Central memory CD8-positive, alpha-beta T cell (primary cell): ENCODE measurements at places on chromosomes 2 and 18.

- DNase-seq, result no peak
Measured at GRCh38 chr2:113104054-113104611, 23.3 kb upstream of the IL1RN start.

DNA sequence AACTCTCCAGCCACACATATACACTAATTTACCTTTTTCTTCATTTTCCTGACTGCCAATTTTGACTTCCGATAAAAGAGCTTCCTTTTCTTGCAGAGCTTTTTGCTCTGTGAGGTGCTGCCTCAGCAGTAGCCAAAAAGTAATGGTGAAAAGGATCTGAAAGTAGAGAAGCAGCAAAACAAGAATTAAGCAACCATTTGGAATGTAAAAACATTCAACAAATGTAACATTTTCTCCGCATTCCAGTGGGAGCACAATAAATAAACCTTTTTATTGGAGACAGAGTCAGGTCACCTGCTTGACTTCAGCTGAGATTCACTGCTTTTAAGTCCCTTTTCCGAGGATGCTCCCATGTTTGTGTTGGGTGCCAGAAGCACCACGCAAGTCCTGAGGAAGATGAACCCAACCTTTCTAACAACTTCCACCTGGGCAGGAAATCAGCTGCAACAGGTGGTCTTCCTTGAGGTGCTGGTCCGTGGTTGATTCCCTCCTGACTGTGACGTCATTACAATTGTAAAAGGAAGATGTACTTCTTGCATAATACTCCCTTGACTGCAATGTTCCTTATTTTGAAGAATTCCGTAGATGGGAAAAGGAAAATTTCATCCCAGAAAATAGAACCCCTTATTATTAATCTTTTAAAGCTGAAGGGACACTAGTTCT, 265.5 kb downstream of the NAPG start:
- no peak for DNase-seq

- no peak for DNase-seq
Measured at GRCh38 chr18:48472610-48473009, 63.4 kb upstream of the ZBTB7C start.

DNA sequence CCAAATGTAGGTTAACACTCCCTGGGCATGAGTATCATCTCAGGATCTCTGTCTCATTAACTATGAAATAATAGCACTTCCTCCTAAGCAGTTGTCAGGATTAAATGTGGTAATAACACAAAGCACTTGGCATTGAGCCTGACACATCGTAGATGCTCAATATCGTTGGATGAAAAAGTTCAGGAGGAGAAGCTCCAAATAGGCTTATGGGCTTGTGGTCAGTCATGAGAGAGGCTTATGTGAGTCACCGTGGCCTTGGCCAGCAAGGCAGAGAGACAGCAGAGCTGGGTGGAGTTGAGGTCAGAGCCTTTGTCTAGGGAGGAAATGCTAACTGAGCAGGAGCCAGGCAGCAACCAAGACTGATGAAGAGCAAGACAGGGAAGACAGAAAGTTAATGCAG, 68.3 kb upstream of the PPM1B start:
- no peak for DNase-seq

DNA sequence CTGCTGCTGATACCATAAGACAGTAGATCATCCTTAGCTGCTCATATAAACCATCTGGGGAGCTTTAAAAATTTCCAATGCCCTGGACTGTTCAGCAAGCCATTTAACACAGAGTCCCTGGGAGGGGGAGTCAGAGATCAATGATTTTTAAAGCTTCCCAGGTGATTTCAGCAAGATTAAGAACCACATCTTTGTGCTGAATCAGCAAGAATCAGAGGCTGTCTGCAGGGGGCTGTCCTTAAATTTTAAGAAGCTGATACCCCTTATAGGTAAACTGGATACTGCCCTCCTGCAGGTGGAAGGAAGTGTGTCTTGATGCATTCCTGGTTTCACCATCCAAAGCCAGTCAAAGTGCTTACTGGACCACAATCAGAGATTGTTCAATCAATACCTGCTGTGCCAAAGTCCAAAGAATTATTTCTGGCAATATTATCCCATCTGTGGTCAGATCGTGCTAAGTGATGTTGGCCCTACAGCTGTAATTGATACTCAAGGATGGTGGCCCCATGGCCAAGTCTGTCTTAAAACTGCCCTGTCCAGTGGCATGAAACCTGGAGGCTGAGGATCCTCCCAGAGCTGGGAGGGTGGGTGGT, 72.2 kb downstream of the BCL2L11 start:
- no peak for DNase-seq

- DNase-seq, result no peak
Measured at GRCh38 chr2:115400940-115401339, 958.5 kb downstream of the DPP10 start.

- DNase-seq, result no peak
Measured at GRCh38 chr2:167264380-167264779, 376.1 kb downstream of the XIRP2 start.

- DNase-seq, result no peak
Measured at GRCh38 chr2:101294861-101295260, 13.6 kb downstream of the RNF149 start.

DNA sequence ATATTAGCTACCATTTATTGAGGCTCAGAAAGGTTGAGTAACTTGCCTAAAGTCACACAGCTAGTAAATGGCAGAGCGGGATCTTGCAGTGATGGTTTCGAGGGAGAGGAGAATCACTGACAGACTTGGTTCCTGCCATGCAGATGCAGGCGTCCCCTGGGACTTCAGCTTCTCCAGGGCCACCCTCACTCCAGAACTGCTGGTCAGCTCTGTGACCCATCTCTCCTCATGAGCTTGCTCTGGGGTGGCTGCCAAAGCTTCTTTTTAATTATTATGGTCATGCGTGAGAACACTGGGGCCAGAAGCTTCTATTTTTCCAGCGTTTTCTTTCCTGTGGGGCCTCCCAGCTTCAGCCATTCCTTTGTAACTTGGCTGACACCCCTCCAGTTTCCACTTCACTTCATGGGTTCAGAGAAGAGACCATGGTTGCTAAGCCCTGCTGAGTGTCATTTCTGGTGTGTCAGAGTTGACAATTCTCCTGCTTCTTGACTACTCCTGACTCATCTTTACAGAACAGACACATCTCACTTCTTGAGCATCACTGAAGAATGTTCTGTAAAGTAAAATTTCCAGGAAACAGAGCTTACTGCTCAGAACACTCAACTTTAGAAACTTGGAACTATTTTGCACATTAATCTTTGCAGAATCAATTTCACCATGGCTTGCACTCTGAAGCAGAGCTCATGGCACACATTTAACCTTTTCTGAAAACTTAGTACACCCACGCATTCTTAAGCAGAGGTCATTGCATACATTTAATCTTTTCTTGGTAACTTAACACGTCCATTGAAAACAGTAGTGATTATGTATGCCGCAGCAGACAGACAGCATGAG, 70.4 kb downstream of the IL1R2 start:
- DNase-seq, result no peak

DNA sequence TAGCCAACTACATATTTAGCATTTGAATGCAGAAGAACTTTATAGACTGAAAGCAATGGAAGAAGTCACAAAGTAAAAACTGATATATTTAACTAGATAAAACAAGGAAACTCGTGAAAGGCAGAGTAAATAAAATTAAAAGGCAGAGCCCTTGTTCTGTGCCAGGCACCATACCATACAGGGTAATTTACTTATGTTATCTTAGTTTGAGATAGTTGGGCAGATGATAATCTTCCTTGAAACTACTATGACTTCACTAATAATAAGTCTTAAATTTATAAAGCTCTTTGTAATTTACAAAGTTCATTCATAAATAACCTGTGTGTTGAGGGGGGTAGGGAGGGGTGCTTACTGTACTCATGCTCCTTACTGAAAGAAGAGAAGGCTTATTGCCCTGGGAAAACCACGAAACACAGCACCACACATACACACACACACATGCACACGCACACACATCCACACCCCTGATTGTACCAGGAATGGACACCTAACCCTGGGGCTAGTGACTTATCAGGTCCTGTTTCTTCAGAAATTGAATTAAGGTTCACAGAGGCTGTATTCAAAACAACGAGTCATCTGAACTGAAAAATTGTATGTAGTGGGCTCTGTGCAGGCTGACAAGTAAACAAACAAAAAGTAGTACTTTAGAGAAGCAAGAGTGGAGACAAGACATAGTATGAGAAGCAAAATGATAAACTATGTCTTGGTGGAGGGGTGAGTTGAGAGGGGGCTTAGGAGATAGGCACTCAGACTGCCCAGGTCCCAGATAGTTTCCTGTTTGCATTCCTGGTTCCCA, 38.1 kb downstream of the AGFG1 start:
- DNase-seq, result no peak

DNA sequence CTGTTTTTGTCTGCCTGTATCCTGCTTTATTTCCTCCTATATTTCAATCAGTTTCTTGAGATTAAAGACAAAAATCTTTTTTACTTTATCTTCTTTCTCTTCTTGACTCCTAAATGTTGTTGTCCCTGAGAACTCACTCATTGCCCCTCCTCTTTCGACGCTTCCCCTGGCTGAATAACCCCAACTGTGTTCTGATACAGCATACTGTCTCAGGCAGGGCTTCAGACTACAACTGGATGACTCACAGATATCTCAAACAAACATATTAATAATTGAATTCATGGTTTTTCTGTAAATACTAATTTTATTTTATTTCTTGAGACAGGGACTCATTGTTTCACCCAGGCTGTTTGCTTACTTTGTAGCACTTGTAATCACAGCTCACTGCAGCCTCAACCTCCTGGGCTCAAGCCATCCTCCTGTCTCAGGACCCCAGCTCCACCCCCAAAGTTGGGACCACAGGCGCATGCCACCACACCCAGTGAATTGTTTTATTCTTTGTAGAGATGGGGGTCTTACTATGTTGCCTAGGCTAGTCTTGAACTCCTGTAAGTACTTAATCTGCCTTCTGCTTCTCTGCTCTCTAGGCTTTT, 9.4 kb downstream of the ITGAV start:
- DNase-seq, result no peak

DNA sequence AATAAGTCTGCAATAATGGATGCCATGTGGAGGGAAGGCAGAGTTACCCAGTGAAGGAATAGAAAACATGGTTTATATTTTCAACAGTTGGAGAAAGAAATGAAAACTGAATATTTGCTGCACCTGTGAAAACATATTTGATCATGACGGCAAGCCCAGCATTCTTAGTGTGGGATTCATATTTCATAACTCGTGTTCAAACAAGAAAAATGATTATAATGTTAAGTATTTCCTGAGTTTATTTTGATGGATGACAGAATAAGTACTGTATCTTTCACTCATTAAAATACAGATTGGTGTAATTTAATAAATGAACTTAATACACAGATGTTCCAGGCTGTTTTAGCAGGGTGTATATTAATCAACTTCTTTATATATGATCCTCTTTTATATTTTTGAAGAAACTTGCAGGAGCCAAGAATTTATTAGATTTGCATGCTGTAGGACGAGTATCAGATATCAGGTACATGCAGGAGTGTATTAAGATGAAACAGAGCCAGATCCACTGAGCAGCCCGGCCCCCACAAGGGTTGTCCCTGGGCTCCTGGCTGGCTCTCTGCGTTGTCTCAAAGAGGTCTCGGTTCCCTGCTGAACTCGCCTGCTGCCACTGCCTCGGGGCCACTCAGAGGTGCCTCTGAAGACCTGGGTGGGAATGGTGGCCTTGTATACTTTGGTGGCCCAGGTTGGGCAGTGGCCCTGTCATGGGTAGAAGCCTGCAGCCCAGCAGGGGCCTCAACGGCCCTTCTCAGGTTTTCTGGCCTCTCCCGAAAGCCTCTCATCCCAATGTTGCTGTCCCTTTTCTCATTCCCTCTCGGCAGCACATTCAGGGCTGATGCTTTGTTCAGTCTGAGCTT, 95.0 kb upstream of the LDAH start:
- DNase-seq, result no peak

GRCh38 chr18:76246590-76246989, 248.5 kb downstream of the ZNF516 start:
- no peak for DNase-seq

GRCh38 chr2:65144571-65144970, 14.7 kb upstream of the RAB1A start:
- DNase-seq, result no peak

DNA sequence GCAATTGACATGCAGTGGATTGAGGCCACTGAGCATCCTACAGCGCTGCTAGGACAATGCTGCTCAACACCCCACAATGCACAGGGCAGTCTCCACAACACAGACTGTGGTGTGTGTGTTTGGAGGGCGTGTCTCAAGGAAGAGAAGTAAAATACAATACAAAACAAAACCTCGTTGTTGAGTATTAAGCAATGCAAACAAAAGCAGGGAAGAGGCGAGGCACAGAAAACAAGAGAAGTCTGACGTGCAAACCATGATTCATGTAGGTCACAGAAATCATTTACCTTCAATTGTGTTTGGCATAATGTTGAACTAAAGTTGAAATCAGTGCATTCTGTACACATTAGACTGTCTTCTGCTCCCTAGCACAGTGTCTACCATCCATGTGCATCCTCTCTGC, 260.9 kb downstream of the PHLPP1 start:
- no peak for DNase-seq

DNA sequence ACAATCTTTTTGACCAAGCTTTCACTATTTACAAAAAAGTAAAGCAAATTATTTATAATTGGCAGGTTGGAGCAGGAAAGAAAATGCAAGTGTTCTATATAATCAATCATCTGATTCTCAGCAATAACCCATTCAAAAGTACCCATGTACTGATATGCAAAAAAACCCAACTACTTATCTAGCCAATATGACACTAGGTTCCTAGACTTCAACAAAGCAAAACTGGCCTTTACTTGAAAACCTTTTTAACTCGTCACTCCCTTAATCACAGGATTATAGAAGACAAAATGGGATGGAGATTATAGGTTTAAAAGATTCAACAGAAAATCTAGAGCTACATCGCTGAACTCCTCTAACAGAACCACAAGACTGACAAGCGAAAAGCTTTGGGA, 3.6 kb downstream of the TLK1 start:
- DNase-seq, result no peak

GRCh38 chr2:158498749-158499136, 42.0 kb downstream of the PKP4 start:
- DNase-seq, result no peak

DNA sequence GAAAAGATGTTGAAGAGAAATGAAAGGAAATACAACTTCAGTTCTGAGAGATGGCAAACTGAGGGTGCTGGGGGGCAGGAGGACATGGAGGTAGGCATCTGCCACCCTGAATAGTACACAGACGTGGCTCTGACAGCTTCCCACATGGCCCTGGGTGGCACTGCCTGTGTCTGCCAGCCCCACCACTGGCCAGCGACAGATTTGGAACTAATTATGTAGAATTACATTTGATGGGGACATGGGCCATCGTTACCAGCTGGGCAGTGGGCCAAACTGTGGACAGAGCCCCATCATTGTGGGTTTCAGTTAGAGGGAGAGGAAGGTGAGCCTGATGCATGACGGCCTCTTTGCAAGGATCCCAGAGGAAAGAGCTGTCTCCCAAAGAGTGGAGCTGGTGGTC, 216.0 kb upstream of the HAAO start:
- no peak for DNase-seq

GRCh38 chr2:17959356-17959755, 80.9 kb downstream of the KCNS3 start:
- no peak for DNase-seq

- no peak for DNase-seq
Measured at GRCh38 chr2:240873805-240874714, 5.4 kb downstream of the AGXT start.

- no peak for DNase-seq
Measured at GRCh38 chr2:188196343-188197008, 95.2 kb upstream of the GULP1 start.

- no peak for DNase-seq
Measured at GRCh38 chr2:151762694-151763093, 28.4 kb upstream of the NEB start.
